CD4-positive, alpha-beta T cell treated with Interleukin-21 for 1 hour (primary cell): ENCODE measurements at places on chromosomes 2 and 18.

- no peak for DNase-seq
Observed at GRCh38 chr2:143909577-143910353, 610.2 kb downstream of the ZEB2 start.

- peak; percentile 85 for DNase-seq
Observed at GRCh38 chr2:96174251-96175144, 29.3 kb upstream of the DUSP2 start.

DNA sequence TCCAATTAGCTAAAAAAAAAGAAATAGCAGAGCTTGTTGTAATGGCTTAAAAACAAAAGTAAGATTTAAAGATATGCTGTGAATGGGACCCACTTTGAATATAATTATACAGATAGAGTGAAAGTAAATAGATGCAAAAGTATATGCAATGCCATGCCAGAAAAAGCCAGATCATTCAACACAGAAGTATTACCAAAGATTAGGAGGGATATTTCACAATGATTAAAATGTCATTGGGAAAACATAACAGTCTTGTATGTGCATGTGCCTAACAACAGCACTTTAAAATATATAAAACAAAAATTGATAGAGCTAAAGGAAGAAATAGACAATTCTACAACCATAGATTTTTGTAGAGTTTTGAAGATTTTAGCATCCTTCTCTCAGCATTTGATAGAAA lies 19.9 kb upstream of the SIGLEC15 start:
- no peak for DNase-seq

GRCh38 chr18:48668466-48669179 lies 129.8 kb downstream of the CTIF start:
- no peak for DNase-seq

DNA sequence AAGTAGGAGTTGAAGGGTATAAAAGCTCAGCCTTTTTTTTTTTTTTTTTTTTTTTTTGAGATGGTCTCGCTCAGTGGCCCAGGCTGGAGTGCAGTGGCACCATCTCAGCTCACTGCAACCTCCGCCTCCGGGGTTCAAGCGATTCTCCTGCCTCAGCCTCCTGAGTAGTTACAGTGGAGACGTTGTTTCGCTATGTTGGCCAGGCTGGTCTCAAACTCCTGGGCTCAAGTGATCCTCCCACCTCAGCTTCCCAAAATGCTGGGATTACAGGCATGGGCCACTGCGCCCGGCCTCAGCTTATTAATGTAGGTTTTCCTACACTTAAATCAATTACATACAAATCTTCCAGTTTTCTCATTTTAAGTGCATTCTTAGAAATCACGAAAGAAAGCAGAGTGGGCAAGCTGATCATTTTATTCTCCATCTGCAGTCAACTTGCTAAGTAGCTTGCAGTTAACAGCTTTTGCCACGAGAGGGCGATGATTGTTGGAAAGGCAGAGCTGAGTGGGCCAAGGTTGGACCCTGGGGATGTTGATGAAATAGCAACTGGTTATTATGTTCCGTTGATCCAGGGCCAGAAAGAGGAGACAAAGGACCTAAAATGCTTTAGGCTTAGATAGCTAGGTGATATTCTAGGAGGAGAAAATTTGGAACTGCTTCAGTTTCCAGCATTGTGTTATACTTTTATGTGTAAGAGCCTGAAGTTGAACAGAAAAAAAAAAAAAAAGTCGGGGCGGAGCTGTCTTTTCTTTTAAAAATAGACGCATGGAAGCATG lies 234.4 kb upstream of the EPAS1 start:
- DNase-seq, result peak; percentile 67

DNA sequence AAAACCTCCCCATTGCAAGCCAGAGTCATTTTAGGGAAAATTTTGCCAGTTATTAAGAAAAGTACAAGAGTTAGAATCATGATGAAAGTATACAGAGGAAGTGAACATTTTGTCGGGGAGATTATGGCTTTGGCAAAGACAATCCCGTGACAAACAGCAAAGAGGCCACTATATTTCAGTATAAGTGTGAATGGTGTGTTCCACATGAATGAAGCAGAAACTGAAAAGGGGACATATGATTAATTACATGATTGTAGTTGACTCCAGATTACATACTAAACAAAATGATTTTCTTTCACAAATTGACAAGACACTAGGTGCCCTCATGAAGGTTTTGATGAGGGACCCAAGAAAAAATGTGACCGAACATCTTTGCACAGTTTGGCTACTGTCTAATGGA lies 42.0 kb downstream of the SP140 start:
- DNase-seq, result no peak

GRCh38 chr2:237799060-237799428 lies 465 bp downstream of the RBM44 start:
- no peak for DNase-seq

GRCh38 chr18:3411327-3411726 lies 38.6 kb upstream of the TGIF1 start:
- DNase-seq, result no peak

GRCh38 chr2:21330786-21331391 lies 207.1 kb downstream of the TDRD15 start:
- DNase-seq, result no peak

DNA sequence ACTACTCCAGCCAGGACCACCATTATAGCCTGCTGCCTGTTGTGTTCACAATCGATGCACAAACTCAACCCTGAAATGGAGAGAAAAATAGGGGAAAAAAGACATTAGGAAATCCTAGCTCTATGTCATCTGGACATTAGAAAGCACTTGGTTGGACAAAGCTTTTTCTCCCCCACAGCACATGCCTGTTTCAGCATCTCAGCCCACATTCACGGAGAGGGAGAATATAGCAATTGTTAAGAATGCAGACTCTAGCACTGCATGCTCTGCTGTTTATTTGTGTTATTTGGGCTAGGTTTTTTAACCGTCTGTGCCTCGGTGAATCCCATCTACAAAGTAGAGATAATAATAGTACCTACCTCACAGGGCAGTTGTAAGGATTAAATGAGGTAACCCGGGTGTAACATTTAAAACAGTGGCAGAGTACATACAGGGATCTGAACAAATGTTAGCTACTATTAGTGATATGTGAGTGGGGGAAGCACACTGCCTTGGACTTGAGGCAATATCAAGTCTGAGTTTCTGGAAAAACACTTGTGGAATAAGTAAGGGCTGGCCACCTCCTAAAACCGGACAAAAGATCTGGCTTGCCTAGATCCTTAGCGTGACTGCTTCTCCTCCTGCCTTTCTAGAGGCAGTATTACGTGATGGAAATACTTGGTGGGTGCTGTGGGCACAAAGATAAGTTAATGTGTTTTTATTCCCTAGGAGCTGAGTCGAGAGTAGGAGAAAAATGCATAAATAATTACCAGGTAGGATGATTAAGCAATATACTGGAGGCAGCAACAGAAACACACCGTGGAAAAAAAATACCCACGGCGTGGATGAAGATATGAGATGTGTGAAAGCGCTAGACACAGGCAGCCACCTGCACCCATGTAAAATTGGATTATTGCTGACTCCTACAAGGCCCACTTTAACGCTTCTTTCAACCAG lies 1.0 kb upstream of the PPP1CB start:
- peak; percentile 51 for DNase-seq

GRCh38 chr2:224780106-224780505 lies 63.9 kb upstream of the CCDC195 start:
- no peak for DNase-seq

GRCh38 chr2:224027070-224027469 lies 12.0 kb downstream of the SERPINE2 start:
- DNase-seq, result no peak

DNA sequence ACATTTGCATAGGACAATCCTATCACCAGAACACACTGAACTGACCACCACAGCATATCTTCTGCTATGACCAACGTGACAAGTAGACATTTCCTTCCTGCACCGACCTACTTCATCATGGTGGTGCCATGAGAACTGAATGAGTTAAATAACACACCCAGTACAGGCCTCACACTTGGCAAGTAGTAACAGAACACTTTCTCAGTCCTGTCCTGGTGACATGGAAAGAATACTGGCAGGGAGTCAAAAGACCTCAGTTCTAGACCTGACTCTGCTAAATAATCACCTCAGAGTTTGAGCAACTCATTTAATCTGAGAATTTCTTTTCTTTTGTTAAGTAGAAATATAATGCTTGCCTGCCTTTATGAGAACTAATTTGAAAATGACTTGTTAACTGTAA lies 186.3 kb upstream of the SMAD7 start:
- DNase-seq, result no peak

DNA sequence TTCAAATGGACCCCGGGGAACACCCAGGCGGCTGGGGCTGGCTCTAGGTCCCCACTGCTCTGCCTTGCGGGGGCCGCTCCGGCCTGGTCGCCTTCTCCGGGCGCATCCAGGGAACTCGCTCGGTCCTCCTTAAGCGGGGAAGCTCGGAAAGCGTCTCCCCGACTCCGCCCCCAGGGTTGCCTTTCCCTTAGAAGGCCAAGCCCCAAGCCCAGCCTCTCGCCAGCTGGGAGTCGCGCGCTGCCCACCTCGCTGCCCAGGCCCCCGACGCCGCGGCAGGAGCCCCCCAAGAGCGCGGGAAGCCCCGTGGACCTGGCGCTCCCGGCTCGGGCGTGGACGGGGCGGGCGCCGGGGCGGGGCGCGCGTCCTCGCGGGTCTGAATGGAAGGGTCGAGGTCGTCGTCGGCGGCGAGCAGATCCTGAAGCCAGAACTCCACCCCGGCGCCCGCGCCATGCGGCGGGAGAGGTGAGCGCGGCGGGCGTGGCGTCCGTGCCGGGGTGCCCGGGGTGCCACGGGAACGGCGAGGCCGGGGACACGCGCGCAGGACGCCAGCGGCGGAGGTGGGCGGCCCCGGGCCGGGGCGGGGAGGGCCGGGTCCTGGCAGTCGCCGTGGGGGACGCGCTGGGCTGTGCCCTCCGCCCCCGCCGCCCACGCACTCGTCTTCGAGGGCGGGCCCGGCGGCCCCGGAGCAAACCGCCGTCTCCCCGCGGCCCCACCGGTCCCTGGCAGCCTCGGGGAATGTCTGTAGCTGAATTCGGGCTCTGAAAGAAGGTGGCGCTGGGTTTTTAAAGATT lies at the start of gene BOK:
Gene BOK, plus strand, starts transcription at position 214 of the 791 bp plus-strand sequence. CDS start 739 bp downstream, outside the sequence.
- no peak for DNase-seq

DNA sequence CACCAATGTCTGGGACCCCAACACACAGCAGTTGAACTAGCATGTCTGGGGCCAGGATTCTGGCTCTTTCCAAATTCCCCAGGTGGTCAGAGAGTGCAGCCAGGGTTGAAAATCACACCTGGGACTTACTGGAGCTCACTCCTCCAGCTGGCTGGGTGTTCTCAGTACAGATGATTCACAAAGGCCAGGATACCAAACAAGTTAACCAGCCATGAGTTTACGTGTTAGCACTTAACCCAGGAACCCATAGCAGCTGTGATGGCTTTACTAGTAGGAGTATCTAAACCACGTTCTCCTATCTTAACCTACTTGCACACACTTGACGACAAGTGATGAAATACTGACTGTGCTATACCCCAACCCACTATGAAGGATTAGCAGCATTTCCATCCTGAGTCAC lies 222.8 kb downstream of the FBXO15 start:
- no peak for DNase-seq

- DNase-seq, result no peak
Observed at GRCh38 chr18:48297139-48297538, 112.0 kb downstream of the ZBTB7C start.

DNA sequence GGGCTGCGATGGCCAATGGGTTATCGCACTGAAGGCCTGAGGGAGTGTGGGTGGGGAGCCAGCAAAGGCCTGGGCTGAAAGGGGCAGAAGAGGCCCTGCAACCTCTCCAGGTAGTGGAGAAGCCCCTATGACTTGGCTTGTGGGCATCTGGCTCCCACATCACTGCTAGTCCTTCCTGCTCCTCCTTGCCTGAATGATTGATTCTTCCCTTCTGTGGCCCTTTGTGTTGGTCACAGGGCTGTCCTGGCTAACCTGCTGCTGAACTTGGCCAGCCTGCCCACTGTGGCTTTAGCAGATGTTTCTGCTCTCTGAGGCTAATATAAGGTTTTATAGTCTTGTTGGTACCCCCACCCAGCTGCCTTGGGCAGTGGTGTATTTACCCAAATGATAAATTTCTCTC lies 136.2 kb upstream of the ALPP start:
- DNase-seq, result no peak

GRCh38 chr2:85073033-85073432 lies 60.2 kb upstream of the TCF7L1 start:
- no peak for DNase-seq

GRCh38 chr2:74413001-74413698 lies 8.3 kb downstream of the C2orf81 start:
- no peak for DNase-seq
